GM23338 (cell line): ENCODE measurements at places on chromosomes 5 and 9. TPM values are rescaled to one million over a fixed set of nuclear protein-coding genes. Genes with fewer than 3 reads are reported as not detected.

The GGTA1 gene
- not detected in 2 replicates for total RNA-seq

The FNIP1 gene
- total RNA-seq: 20.7 and 27.9 TPM in 2 replicates

GRCh38 chr5:87190687-87191086, 77.0 kb upstream of the RASA1 start:
- no peak for DNase-seq

DNA sequence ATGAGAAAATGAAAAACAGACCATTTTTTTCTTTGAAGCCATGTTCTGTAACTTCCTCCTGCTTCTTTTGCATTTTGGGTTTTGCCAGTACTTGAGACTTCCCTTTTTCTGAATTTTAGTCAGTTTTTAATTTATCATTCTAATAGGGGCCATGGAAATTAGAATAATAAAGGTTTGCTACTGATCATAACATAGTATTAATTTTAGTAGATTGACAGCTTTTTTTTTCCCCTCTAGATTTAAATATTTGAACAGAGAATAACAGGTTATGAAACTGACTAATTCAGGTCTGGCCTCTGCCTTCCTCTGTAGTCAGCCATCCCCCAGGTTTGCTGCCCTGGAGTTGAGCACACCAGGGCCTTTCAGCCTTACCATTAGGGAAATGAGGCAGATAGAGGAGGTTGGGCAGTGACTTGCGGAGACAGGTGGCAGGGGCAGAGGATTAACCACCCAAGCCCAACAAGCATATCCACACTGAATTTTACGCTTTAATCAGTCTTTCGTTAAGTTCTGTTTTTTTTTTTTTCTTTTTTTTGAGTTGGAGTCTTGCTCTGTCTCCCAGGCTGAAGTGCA, 80.1 kb upstream of the TNFAIP8 start:
- DNase-seq: no peak

DNA sequence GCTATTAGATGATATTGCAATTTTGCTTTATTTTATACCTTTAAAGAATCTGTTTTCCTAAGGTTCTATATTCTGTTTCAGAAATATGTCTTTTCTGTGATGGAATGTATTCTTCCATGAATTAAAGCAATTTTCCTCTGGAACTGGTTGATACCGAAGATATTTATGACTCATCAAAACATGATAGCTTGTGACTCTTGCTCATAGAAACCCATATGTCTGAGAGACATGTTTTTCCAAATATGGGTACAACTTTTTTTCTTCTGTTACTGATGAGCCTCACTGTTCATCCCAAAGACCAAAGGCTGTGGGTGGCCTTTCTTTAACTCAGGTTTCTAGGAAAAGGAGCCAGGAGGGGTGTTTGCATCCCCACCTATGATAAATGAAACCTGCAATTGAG, 126.1 kb upstream of the PAPPA start:
- no peak for DNase-seq

DNA sequence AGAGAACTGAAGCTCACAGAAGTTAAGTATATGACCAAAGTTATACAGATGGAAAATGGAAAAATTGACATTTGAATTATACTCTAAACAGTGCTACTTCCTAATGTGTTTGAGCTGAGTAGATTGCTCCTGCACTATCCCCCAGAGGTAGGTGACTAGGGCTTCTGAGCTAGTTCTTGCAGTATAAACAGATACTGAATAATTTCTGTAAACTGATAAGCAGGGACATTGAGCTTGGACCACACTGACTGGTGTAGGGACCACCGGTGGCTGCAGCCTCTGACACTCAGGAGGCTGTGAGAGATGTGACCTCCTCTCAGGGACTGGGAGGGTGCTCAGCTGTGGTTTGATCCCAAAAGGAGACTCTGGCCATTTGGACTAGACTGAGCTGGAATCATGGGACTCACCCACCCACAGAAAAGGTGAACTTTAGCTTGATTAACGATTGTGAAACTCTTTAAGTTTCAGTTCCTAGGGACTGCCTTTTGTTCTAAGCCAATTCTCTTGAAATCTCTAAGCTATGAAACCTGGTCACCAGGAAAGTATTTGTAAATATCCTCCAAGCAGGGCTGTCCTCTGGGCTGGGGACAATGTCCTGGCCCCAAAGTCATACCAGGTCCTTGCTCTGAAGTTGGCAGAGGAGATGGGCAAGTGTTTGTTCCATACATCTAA, 291.5 kb downstream of the SEC61B start:
- no peak for DNase-seq

DNA sequence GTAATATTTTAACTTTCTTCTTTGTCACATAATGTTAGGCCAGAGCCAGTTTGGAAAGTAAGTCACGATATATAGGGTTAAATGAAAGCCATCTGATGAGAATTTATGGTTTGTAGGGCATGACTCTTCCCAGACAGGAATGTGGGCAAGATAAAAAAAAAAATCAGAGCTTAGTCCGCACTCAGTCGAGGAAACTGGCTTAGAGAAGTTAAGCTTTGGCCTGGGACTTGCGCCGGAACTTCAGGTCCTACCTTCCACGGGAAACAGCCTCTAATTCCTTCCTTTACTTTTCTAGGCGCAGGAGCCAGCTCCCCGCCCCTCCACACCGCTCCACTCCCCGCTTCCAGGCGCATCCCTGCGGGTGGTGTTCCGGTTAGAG, 475 bp downstream of the DDX31 start:
- peak; percentile 89 for DNase-seq

GRCh38 chr5:131534974-131535373, 100.1 kb downstream of the RAPGEF6 start:
- DNase-seq: no peak

DNA sequence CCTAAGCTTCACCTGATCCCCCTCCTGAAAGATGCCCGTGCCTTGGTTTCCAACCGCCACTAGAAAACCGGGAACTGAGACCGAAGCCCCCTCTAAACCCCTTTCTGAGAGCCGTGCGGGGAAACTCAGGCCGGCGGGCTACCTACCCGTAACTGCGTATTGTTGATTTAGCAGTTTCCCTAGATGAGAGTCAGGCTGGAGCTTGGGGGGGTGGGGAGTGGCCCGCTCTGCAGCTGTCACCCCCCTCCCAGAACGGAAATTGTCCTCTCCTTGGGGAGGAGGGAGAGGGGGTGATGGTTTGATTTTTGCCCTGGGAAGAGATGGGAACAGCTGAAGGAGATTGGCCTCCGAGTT, 2.5 kb downstream of the CXXC5 start:
- no peak for DNase-seq

GRCh38 chr5:138188626-138189025, 9.7 kb downstream of the KIF20A start:
- DNase-seq: no peak

- DNase-seq: peak; percentile 25
Measured at GRCh38 chr5:141957367-141957996, 520 bp downstream of the PCDH12 start.

DNA sequence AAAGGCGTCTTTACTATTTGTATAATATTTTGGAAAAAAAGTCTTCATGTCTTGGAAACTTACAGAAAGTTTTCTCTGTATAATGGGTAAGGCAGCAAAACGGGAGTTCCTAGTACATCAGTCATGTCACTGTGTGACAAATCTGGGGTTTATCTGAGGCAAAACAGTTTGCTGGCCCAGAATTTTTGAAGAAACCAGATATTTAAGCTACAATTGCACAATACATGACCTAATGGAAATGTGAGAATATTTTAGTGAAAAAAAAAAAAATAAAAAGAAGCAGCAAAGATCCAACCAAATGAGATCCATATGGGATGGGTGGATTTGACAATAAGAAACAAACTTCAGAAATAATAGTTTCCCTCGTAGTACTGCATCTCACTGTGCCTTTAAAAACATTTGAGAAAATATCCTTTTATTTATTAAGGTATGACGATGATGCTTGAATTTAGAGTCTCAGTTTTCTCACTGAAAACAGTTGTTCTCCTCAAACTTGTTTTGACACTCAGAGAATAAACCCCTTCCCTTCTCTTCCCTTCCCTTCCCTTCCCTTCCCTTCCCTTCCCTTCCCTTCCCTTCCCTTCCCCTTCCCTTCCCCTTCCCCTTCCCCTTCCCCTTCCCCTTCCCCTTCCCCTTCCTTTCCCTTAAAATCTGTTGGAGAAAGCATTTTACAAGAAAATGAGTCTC, 180.5 kb upstream of the TUT7 start:
- no peak for DNase-seq

DNA sequence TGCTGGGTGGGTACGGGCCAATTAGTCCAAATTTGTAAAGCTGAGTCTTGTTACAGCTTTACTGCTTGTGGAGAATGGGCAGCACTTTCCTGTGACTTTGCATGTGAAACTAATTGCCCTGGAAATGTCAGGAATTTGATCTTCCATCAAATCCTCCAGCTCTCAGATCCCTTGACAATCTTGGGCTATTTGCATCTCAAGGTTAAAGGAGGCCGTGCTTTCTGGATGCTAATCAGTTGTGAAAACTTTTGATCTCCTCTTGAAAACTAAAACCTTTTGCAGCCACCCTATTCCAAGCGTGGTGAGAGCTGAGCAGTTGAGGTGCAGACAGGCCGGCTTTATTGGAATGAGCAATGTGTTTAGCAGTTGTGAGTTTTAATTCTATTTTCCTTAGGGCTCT, 68.0 kb upstream of the CLINT1 start:
- DNase-seq: peak; percentile 84

GRCh38 chr5:157371655-157372471, 88.2 kb upstream of the NIPAL4 start:
- no peak for DNase-seq

DNA sequence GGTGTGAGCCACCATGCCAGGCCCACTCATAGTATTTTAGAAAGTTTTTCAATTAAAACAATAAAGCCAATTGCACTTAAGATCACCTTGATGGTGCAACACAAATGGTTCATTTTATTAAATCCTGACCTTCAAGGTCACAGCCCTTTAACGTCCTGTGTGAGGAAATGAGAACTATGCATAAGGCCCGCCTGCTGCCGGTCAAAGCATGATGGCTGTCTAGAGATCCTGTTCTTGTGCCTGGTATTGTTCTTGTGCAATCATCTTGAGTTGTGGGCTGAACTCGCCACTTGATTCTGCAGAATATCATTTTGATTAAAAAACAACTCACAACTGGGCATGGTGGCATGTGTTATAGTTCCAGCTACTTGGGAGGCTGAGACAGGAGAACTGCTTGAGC, 43.6 kb upstream of the FBXW11 start:
- DNase-seq: no peak

DNA sequence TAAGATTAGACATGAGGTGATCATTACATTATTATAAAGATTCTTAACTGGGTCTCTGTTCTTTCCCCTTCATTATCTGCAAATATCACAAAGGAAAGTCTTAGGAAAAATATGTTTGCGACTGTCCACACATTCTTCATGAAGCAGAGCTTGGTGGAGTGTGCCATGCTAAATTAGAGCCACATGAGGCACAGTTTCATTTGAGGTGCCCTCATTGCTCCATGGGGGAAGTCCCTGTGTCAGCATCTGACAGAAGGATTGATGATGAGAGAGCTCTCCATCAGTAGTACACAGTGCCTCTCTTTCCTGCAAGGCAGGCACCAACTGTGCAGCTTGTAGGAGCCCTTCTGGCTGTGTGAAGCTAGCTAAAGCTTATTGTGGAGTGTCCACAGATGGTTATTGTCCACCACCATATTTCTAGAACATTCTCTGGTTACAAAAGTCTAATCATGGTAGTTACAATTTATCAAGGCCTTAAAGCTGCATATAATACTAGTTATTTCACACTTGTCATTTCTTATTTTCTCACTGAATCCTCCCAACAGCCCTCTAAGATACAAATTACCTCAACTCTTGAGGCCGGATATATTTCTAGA, 63.9 kb downstream of the C9orf152 start:
- DNase-seq: no peak

- DNase-seq: peak; percentile 90
Measured at GRCh38 chr9:91758491-91758981, 191.5 kb downstream of the ROR2 start.

- no peak for DNase-seq
Measured at GRCh38 chr5:146000072-146000471, 63.7 kb downstream of the SH3RF2 start.

DNA sequence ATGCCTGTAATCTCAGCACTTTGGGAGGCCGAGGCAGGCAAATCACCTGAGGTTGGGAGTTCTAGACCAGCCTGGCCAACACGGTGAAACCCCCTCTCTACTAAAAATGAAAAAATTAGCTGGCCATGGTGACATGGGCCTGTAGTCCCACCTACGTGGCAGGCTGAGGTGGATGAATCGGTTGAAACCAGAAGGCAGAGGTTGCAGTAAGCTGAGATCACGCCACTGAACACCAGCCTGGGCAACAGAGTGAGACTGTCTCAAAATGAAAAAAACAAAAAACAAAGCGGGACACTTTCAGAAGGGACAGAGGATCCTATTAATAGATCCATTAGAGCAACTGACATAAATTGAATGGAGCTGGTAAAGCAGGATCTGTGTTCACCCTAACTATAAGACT, 89.6 kb upstream of the SGCD start:
- DNase-seq: no peak

DNA sequence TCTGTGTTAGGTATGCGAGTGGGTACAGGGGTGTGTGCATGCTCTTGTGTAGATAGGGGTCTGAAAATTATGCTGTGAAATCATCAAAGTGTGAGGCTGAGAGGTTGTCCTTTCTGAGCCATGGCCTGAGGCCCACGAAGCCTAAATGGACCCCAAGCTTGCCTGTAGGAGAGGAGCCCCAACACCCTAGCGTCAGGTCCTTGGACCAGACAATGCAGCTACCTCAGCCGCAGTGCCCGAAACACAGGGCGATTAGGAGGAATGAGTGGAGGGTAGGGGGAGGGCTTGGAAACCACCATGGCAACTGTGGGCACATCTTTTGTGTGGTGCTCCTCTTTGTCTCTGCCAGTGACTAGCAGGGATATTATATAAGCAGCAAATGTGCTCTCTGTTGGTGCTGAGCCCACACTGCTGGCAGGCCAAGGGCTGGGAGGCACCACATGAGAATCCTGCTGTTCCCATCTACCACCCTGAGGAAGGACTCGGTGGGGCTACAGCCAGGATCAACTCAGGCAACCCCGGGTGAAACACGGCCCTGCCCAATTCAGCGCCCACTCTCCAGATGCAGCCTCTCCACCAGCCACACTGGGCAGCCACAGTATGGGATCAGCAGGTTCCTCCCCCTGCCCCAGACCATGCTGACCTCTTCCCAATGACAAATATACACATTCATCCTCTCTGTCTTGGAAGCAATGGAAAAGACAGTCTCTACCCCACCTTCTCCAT, 84.6 kb upstream of the FSTL4 start:
- no peak for DNase-seq

- no peak for DNase-seq
Measured at GRCh38 chr5:164663198-164663989, 1158.0 kb downstream of the MAT2B start.

The LVRN gene
- 0.39 and 0.45 TPM in 2 replicates for total RNA-seq

DNA sequence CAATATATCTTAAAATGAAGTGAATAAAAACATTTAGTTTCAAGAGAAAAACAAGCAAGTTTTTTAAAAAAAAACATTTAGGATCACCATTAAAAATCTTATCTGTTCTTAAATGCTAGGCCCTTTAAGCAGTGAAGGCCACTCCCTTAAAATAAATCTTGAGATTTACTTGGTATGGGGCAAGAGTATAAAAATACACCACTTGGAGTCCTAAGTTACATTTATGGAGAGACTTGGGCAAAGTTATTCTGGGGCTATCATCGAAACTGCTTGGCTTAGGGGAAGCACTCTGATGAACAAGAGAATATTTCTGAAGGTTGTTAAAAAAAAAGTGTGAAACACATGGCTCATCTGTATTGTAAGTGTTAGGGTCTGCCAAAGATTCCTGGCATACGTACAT, 97.4 kb downstream of the NR3C1 start:
- no peak for DNase-seq

- DNase-seq: no peak
Measured at GRCh38 chr9:12773562-12773961, 1.3 kb upstream of the LURAP1L start.
